CD4-positive, alpha-beta T cell (primary cell): ENCODE measurements at places on chromosomes 11 and 22.

DNA sequence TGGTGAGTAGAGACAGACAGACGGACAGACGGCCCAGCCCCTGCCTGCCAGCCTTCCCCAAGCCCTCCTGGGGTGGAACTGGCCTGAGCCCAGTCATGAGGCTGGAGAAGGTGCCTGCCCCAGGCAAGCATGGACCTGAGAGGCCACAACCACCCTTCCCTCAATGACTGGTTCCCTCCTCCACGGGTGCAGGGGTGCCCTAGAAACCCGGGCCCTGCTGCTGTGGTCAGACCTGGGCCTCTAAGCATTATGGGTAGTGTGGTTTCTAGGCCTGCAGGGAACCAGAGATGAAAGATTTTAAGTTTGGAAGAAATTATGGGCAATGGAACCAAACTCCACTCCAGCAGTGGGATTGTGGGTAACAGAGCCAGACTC is 13.5 kb downstream of the RHBDD3 start:
- DNase-seq, result no peak
- H3K36me3 ChIP-seq, result no peaks in the 10 kb centered on the region
- H3K4me3 ChIP-seq, result no peak overlapping the region
- H3K27me3 ChIP-seq, result no peaks in the 10 kb centered on the region

GRCh38 chr11:44029507-44029845 is 18.3 kb upstream of the ACCSL start:
- H3K4me3 ChIP-seq, result no peak overlapping the region
- no peaks in the 10 kb centered on the region for H3K36me3 ChIP-seq
- no peaks in the 10 kb centered on the region for H3K4me1 ChIP-seq
- no peak for DNase-seq
- no peak overlapping the region for H3K27ac ChIP-seq

GRCh38 chr11:61834278-61835048 is 6.4 kb downstream of the FADS2 start:
- no peak for DNase-seq
- no peaks in the 10 kb centered on the region for H3K36me3 ChIP-seq
- no peak overlapping the region for H3K27ac ChIP-seq

DNA sequence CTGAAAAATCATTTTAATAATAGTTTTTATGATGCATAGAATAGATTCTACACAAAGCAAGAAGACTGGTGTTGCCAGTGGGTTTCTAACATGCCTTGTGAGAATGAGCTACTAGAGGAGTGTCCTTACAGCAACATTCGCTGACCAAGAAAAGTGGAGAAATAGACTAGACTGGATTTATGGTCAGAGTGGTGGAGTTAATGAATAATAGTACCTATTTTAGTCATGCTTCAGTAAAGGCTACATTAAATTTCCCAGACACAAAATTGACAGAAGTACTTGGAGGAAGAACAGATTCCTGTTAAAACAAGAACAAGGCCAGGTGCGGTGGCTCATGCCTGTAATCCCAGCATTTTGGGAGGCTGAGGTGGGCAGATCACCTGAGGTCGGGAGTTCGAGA is 539.2 kb downstream of the ETS1 start:
- peaks cover 38% of the 10 kb centered on the region for H3K4me1 ChIP-seq
- no peak overlapping the region for H3K4me3 ChIP-seq
- no peak for DNase-seq
- no peaks in the 10 kb centered on the region for H3K36me3 ChIP-seq
- H3K27ac ChIP-seq, result no peak overlapping the region

- no peak for DNase-seq
- H3K4me3 ChIP-seq, result no peak overlapping the region
- H3K36me3 ChIP-seq, result peaks cover 2% of the 10 kb centered on the region
- H3K27me3 ChIP-seq, result no peaks in the 10 kb centered on the region
Observed at GRCh38 chr22:38103641-38104040, 6.8 kb downstream of the BAIAP2L2 start.

DNA sequence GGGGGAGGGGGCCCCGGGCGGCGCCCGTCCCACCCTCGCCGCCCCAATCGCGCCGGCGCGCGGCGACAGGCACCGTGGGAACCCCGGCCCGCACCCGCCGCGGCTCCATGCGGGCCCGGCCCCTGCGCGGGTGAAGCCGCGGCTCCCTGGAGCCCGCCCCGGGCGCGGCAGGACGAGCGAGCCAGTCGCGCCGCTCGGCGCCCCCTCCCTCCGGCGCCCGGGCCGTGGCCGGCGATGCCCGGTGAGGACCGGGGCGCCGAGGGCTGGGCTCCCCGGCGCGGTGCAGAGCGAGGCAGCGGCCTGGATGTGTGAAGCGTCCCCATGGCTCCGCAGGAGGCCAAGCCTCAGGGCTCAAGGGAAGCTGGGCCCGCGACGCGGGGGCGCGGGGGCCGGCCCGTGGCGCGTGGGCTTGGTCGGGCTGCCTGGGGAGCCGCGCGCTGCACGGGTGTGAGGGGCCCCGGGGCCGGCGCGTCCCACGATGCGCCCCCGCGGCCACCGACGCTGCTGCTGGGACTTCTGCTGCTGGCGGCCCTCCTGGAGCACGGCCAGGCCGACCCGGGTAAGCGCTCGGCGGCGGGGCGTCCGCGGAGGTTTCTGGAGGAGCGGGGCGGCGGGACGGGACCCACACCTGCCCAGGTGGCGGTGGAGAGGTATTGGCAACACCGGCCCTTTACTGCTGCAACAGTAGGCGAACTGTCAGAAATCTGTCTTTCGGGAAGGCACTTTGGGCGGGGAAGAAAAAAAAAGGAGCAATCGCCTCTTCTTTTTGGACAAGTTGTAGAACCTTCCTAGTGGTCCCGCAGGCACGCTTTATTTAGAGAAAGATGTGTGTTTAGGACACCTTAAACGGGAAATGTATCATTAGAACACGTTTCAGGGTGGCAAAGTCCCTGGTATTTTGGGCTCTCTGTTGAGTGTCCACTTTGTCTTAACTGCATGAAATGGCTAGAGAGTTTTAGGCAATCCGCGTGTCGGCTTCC is 119.4 kb downstream of the HIPK3 start:
- peaks cover 47% of the 10 kb centered on the region for H3K27me3 ChIP-seq
- no peaks in the 10 kb centered on the region for H3K36me3 ChIP-seq
- H3K4me1 ChIP-seq, result no peaks in the 10 kb centered on the region
- DNase-seq, result no peak
- no peak overlapping the region for H3K27ac ChIP-seq

- H3K27me3 ChIP-seq, result no peaks in the 10 kb centered on the region
- H3K4me3 ChIP-seq, result no peak overlapping the region
- peaks cover 40% of the 10 kb centered on the region for H3K36me3 ChIP-seq
- peak; percentile 61 for DNase-seq
Observed at GRCh38 chr11:130131961-130132850, 27.4 kb upstream of the ST14 start.

GRCh38 chr11:92762121-92762540 is 207.3 kb upstream of the MTNR1B start:
- peaks cover 3% of the 10 kb centered on the region for H3K27me3 ChIP-seq
- H3K36me3 ChIP-seq, result no peaks in the 10 kb centered on the region
- no peak for DNase-seq
- no peak overlapping the region for H3K4me3 ChIP-seq

DNA sequence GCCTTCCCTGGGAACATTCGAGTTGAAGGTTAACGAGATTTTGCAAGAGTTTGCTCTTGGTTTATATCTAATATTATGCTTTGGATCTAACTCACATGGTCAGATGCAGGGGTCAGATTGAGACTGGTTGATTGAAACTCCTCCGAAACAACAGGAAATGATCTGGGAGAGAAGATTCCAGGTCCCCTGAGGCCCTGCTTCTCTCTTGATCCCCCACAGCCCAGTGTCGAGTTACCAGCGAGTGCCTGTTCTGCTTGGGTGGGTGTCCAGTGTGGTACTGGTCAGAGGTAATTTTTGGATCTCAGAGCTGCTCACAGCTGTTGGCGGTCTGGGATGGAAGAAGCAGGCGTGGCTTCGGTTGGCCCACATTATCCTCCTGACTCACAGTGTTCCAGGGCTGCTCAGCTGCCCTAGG is 9.2 kb downstream of the FBLN1 start:
- no peak overlapping the region for H3K4me3 ChIP-seq
- H3K27me3 ChIP-seq, result no peaks in the 10 kb centered on the region
- no peak overlapping the region for H3K27ac ChIP-seq
- H3K4me1 ChIP-seq, result no peaks in the 10 kb centered on the region

DNA sequence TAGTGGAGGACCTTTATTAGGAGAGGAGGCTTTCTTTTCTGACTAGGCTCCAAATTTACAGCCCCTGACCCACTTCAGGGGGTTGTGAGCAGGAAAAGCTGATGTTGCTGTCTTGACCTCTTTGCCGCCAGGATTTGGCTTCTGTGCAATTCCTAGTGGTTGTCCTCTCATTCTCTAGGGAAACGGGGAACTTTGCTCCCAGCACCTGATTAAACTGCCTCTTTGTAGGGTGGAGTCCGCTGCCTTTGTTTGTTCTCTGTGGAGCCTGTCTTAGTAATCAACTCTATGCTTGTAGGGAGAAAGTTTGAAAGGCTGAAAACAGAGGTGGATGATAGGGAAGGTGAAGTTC is 16.3 kb downstream of the CTNND1 start:
- DNase-seq, result no peak
- H3K36me3 ChIP-seq, result no peaks in the 10 kb centered on the region
- H3K27me3 ChIP-seq, result no peaks in the 10 kb centered on the region
- peaks cover 5% of the 10 kb centered on the region for H3K4me1 ChIP-seq

DNA sequence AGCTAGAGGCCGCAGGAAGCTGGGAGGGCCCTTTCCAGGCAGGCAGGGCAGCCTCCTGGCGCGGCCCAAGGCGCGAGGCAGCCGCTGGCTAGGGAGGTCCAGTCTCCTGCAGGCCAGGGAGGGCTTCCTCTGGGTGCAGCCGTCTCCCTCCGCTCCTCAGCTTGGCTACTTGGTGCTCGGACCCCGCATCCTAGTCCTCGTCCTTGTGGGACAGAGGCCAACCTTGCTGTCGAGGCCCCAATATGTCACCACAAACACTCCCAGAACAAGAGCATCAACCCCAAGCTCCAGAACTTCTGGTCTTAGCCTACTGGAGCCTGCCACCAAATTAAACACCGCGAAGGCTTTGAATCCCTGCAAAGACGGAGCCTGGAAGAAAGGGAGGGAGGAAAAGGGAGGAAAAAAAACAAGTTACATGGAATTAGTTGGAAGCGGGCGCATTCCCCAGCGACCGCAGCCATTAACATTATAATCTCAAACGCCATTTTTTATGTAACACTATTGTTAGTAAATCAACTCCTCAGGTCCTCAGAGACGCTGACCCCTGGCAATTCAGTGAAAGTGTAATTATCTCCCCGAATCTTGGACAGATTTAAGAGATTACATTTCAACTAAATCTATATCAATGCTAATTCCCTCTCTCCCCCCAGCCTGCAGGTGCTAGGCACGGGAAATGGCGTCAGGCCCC is 12.7 kb upstream of the PAX6 start:
- no peak for DNase-seq
- peaks cover 85% of the 10 kb centered on the region for H3K27me3 ChIP-seq
- no peak overlapping the region for H3K27ac ChIP-seq
- H3K4me1 ChIP-seq, result peaks cover 10% of the 10 kb centered on the region
- H3K4me3 ChIP-seq, result no peak overlapping the region

GRCh38 chr11:132744771-132745170 is 787.5 kb downstream of the OPCML start:
- no peaks in the 10 kb centered on the region for H3K36me3 ChIP-seq
- H3K4me1 ChIP-seq, result no peaks in the 10 kb centered on the region
- no peak overlapping the region for H3K27ac ChIP-seq
- H3K4me3 ChIP-seq, result no peak overlapping the region

GRCh38 chr22:41699264-41700107 is at the start of gene MEI1:
MEI1 (plus strand) TSS chr22:41699503; CDS start chr22:41699539, 36 bp downstream.
- peak within 1 kb of the TSS; percentile 33 for H3K4me3 ChIP-seq
- H3K36me3 ChIP-seq, result no peaks in the 10 kb centered on the region
- H3K4me1 ChIP-seq, result peaks cover 24% of the 10 kb centered on the region
- H3K27me3 ChIP-seq, result no peaks in the 10 kb centered on the region
- DNase-seq, result peak; percentile 86

- H3K27me3 ChIP-seq, result no peaks in the 10 kb centered on the region
- peak overlapping the region; percentile 23 for H3K27ac ChIP-seq
- peaks cover 44% of the 10 kb centered on the region for H3K4me1 ChIP-seq
- H3K36me3 ChIP-seq, result peaks cover 1% of the 10 kb centered on the region
Observed at GRCh38 chr22:19943082-19944026, 1.7 kb upstream of the TXNRD2 start.

GRCh38 chr22:17501679-17502285 is 61.5 kb upstream of the SLC25A18 start:
- no peaks in the 10 kb centered on the region for H3K27me3 ChIP-seq
- H3K27ac ChIP-seq, result no peak overlapping the region
- DNase-seq, result no peak

- no peaks in the 10 kb centered on the region for H3K36me3 ChIP-seq
- H3K4me1 ChIP-seq, result peaks cover 59% of the 10 kb centered on the region
- DNase-seq, result peak; percentile 53
- no peak overlapping the region for H3K4me3 ChIP-seq
- H3K27me3 ChIP-seq, result no peaks in the 10 kb centered on the region
Observed at GRCh38 chr11:85826116-85826855, 15.3 kb upstream of the SYTL2 start.

GRCh38 chr11:64726867-64727530 is 4.0 kb upstream of the NRXN2 start:
- no peak overlapping the region for H3K27ac ChIP-seq
- H3K36me3 ChIP-seq, result peaks cover 49% of the 10 kb centered on the region
- peaks cover 5% of the 10 kb centered on the region for H3K27me3 ChIP-seq
- DNase-seq, result no peak
- H3K4me3 ChIP-seq, result no peak overlapping the region
- peaks cover 15% of the 10 kb centered on the region for H3K4me1 ChIP-seq

DNA sequence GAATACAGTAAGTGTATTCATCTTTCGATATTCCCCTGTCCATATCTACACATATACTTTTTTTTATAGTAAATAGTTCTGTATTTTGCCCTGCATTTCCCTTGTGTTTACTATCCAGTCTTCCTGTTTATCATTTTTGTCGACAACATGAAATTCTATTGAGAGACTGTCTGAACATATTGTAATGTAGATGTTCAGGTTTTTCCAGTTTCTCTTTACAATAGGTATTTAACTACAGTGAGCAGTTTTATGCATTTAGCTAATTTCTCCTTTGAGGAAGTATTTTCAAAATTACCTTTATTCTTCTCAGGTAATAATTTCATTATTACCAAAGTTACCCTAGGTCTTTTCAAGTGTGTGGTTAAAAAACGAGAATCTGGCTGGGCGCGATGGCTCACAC is 16.7 kb downstream of the PIK3IP1 start:
- H3K27ac ChIP-seq, result no peak overlapping the region
- peaks cover 82% of the 10 kb centered on the region for H3K4me1 ChIP-seq
- H3K27me3 ChIP-seq, result no peaks in the 10 kb centered on the region
- DNase-seq, result no peak

DNA sequence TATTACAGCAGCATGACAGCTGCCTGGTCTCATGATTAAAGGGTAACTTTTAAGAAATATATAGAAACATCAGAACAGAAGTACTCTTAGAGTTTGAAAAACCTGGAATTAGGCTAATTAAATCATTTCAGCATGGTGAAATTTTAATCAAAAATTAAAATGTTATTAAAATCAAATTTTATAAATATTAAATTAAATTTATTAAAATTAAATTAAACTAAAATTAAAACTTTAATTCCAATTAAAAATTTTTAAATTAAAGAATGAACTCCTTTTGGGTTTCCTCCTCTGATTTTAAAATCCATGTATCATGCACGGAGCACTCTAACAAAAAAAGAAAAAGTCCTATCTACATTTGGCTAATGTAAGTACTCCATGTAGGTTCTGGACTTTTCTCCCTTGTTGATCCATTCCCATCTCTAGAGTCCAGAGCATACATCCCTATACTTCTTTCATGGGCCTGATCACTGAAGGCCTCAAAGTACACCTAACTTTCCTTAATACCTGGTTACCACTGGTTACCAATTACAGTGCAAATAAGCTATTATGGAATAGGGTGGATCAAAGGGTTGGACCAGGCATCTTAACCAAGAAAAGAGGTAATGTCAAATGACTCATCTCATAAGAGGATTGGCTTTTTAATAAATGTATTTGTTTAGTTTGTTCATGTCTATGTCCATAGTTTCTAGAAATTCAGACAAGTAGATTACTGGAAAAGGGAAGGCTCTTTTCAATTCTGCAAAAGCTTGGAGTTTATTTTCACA is 48.4 kb upstream of the MUC15 start:
- H3K36me3 ChIP-seq, result no peaks in the 10 kb centered on the region
- no peaks in the 10 kb centered on the region for H3K27me3 ChIP-seq
- no peak overlapping the region for H3K4me3 ChIP-seq
- no peak for DNase-seq
- no peak overlapping the region for H3K27ac ChIP-seq
